ENCODE measurements at places on chromosomes 4 and X.

GRCh38 chr4:128388352-128388630 lies 100.7 kb upstream of the PGRMC2 start:
- no peak for DNase-seq

DNA sequence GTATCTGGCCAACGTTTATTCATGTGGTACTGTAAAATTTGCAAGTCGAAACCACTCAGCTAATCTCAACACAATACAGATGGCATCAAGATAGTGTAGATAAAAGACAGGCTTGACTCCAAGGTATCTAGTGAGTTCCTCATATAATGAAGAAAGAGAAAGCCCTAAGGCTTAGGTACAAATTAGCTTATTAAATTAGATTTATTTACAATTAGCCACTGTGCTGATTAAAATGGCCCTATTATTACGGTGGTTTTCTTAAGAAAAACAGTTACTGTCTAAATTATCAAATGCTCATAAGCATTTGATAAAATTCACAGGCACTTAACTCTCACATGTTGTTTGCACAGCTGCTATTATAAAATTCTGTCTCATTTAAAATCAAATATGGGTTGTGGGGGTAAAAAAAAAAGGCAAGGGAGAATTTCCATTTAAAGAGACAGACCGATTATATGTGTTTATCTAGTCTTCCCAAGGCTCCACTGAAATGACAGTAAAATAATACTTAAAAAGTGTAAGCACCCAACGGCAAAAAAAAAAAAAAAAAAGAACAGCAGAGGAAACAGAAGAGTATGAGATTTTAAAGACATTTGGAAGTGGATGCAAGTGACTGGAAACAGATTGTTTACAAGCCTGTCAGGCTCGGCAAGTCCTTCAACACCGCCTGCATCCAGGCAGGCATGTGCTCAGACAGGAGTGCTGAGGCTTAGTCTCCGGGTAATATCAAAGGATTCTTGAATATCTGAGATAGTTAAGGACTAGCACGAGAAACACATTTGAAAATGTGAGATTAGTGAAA lies 55.1 kb downstream of the FAM13A start:
- no peak for DNase-seq

DNA sequence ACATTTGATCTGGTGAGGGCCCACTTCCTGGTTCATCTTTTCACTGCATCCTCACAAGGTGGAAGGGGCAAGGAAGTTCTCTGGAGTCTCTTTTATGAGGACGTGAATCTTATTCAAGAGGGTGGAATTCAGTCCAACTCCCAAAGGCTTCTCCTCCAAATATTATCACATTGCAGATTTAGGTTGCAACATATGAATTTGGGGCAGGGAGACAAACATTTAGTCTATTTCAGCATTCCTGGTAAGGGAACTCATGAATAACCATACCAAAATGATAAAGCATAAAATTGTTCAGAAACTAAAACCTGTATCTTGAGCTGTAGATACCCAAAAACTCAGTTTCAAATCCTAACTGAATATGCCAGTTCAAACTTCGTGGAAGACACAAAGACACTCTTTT lies 246.8 kb downstream of the QDPR start:
- DNase-seq, result no peak

GRCh38 chr4:122053186-122053585 lies 98.9 kb upstream of the BLTP1 start:
- DNase-seq, result no peak

DNA sequence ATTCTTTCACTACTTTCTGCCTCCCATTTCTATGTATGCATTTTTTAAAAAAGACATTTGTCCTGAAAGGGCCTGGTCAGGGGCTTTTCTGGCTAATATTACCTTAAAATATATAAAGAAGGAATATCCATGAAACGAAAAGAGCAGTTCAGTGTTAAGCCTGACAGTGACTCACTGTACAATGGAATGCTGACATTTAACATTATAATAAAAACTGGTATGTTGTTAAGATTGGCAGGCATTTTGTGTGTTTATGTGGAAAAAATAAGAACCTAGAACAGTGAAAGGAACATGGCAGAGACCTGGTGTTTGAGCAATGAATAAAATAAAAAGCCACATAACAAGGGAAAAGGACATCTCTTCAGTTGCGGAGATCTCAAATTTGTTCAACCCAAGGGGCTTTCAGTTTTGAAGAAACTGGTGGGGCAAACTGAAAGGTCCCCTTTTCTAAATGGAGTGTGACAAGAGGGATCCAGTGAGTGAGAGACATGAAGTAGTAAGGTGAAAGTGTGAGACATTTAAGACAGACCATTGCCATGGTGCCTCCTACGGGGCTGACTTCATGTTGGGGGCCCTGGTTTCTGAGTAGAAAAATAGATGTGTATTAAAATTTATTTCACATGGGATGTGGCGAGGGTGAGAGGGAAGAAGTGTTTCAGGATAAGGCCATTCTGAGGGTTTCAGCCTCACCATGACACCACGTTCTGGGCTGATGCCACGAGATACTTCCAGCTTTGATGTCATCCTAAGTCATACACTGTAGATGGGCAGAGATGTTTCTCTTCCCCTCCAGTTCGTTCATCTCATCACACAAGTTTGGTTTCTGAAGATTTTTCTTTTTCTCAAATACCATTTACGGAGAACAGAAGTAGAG lies 324.9 kb downstream of the PPP3CA start:
- no peak for DNase-seq

GRCh38 chr4:40227284-40227683 lies 30.5 kb downstream of the RHOH start:
- no peak for DNase-seq

- no peak for DNase-seq
Measured at GRCh38 chr4:52126966-52127365, 75.9 kb downstream of the SPATA18 start.

DNA sequence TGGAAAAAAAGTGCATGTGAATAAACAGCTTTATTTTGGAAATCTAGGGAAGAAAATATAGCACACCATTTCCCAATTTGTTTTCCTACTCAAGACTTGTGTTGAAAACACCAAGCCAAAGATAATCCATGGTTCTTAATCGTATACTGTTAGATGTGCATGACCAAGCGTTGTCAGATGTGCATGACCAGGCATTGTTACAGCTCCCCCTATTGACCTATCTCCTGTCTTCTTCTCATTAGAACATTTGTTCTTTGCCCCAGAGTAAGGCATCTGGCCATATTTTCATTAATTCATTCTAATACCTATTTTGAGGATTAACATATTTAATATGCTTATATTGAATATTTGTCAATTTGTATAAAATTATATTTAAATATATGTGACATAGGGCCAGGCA lies 14.4 kb upstream of the VCX start:
- DNase-seq, result no peak

DNA sequence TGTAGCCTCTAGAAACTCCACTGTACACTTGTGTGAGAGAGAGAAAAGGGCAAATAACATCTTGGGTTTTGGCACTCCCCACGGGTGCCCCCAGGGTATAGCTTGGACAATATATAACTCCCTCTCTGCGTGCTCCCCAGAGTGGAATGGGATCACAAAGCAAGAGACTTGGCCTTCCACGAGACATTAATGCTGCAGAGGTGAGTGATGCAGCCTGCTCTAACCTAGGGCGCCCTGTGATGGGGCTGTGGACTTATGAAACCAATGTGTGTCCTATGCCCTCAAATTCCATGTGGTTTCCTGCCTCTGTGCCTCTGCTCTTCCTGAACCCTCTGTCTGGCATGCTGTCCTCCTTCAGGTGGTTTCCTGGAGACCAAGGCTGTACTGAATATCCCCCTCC lies 22.0 kb upstream of the FAM9C start:
- DNase-seq, result no peak

DNA sequence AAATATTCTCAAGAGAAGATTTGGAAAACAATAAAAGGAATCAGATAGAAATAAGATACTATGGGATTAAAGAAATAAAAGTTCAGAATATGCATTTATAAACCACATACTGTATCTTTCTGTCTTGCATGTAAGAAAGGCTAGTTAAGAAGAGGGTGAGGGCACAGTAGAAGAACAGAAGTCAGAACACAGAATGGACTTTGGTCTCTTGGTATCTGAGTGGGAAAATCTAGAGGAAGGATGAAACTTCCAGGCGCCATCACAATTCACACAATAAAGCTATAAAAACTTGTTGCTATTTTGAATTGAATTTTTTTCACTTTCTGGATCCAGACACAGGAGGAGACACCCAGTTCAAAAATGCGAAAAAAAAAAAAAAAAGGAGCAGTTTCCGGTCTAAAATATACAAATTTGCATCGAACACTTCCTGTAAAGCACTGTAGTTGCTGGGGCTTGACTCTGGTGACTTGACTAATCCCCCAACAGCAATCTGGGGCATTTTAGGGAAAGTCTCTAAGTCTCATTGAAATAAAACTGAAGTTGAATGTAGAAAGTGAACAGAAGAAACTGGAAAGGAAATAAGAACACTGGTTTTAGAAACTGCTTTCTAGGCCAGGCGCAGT lies 8.1 kb upstream of the NAAA start:
- DNase-seq, result no peak

DNA sequence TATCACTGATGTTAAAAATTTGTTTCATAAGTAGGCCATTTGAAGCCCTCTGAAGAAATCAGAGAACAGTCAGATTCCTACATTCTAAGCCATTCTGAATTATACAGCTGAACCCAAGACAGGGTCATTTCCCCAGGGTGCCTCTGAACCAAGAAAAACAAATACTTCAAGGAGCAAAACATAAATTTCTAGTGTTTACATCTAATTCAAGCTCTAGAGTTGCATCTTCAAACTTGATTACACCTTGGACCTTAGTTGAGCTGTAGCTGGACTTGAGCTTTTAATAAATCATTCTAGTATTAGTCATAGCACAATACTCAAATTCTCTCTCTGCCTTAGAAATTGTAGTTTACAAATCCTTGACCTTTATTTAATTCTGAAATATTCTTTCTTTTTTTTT lies 87.6 kb upstream of the IL15 start:
- no peak for DNase-seq

GRCh38 chr4:70943114-70943513 lies 40.9 kb downstream of the MOB1B start:
- DNase-seq, result no peak

DNA sequence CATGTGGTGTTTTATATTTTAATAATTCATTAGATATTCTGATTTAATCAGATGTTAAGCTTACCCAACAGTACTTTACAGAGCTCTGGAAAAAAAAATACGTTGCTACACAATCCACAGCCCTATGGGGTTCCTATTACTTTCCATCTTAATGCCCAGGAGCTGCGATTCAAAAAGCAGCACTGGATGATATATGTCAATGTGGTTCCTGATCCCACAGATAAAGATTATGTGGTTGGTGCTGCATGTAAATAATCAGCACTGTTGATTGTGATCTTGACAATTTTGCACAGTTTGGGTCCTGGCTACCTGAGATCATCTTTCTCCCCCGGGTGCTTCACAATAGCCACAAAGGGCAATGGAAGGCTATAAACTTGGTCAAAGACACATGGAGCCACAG lies 72.7 kb upstream of the DCLK2 start:
- DNase-seq, result no peak

DNA sequence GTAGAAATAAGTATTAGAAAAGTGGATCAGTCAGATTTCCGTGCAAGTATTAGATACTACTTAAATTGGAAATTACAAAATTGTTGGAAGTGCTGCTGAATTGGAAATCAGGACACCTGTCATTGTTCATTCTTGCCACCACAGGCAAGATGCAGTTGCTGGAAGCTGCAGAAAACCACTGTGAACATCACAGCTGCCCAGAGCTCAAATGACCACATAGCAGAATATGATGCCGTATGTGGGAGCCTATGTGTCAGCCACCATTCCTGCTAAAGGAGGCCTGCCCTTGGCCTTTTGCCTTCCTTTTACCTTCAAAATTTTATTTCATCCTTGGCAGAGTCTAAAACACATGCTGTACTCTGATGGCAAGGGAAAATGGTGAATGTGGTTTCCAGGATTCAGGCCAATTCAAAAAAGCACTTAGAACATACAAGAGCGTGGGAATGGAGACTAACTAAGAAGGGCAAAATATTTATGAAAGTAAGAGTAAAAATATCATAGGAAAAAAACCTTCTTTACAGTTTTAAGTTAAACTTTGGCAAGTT lies 1005.5 kb upstream of the GRID2 start:
- no peak for DNase-seq

GRCh38 chrX:120428309-120428708 lies 40.8 kb downstream of the LAMP2 start:
- no peak for DNase-seq

- no peak for DNase-seq
Measured at GRCh38 chr4:75552452-75552851, 3.4 kb upstream of the ODAPH start.

- no peak for DNase-seq
Measured at GRCh38 chr4:129583868-129584267, 487.9 kb downstream of the C4orf33 start.

DNA sequence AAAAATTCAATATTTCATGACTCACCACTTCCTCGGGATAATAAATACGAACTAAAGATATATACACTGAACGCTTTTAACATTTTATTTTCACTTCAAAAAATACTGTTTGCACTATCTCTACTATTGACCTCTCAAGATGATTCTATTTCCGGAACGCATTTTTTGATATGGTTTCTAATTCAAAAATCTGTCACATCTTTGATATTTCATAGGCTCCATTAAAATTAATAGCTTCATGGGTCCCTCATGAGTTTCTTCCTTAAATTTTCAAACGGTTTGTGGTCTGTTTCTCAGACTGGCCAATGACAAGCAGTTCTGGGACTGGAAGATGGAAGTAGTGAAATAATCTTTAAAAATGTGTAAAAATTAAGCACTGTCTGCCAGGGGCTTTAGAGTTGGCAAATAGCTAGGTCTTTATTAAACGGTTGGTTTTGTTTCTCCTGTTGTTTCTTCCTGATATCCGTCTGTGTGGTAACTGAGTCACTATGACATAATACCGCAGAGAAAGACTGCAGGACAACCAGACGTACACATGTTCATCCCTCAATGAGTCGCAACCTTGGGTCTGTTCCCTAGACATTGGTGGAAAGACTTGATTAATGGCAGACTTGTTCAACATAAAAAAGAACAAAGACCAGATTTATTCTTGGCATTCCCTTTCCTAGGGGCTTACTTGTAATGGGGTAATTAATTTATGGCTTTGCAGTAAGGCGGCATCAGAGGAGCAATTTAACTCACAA lies 133.8 kb downstream of the PALLD start:
- DNase-seq, result no peak

DNA sequence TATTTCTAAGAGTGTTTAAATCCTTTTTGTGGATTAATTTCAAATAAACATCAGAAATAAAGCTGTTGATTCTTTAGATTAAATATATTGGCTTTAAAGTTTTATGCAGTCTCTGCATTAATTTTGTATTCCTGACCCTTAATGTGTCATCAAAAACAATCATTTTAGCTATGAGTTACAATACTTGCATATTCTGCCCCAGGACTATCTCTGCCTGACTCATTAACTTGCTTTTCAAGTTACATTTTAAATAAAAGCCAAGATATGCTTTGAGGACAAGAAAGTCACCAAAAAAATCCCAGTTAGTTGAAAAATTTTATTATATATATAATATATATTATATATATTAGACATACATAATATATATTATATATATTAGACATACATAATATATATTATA lies 208.7 kb downstream of the ADGRL3 start:
- DNase-seq, result no peak

GRCh38 chr4:6641164-6641970 lies 882 bp downstream of the MRFAP1 start:
- peak; percentile 56 for DNase-seq

- no peak for DNase-seq
Measured at GRCh38 chr4:128716338-128716737, 93.2 kb upstream of the JADE1 start.
